ENCODE measurements at places on chromosomes 1 and 21.

- DNase-seq = peak; percentile 64
Observed at GRCh38 chr21:28516991-28517592, 475.6 kb downstream of the LTN1 start.

DNA sequence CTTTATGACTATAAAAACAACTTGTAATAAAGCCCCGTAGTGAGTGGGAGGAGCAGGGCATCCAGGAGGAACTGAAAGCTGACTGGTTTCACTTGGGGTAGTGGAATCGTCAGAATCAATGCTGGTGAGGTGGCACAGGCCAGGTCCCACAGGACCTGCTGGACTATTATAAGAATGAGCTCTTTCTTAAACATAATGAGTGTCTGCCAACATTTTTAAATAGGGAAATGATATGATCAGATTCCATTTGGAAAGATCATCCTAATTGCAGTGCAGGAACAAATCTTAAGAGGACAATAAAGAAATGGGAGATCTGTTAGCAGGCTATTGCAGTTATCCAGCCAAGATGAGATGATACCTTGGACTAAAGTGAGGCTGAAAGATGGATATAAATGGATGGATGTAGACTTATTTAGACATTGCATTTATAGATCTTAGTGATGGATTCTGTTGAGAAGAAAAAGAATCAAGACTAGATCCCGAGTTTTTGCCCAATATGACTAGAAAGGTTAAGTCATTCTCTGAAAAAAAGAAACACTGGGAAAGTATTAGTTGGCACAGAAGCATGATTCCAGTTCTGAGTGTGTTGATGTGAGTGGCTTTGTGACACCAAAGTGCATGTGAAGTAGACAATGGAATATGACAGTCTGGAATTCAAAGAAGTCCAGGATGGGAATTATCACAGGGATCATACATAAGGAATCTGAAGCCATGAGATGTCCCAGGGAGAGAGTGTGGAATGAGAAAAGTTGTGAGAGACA lies 153.3 kb upstream of the SGIP1 start:
- no peak for DNase-seq

DNA sequence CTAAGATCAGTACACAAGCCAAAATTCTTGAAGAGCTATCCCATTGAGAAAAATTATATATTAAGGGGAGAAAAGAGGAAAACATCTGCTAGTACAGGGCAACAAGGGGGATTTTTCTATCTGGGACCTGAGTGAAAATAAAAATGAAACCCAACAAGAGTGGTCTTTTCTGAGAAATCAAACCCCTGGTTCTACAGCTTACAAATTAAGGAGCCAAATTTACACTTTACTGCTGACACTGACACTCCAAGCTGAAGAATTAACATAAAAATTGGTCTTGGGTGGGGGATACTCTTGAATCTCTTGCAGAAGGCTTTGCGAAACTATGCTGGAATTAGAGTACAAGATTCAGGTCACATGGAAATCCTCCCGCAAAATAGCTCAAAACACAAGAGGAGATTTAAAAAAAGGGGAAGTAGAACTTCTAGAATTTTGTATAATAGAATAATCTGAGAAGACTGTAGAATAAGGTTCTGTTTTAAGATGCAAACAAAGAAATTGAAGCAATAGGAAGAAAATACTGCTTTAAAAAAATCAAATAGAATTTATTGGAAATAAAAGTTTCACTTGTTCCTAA lies 32.1 kb upstream of the HSPA13 start:
- no peak for DNase-seq

DNA sequence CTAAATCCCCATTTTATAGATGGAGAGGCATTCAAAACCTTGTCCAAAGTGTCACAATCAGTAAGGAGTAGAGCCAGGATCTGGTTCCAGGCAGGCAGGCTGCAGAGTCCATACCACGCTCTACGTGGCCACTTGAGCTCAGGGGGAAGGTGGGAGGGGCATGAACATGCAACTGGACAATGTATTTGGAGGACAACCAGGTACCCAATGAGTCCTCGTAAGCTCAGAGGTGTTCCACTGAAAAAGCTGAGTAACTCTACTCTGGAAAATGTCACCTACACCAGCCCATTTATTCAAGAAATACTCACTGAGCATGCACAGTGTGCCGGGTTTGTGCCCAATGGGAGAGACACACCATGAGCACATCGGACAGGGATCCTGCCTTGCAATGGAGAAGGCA lies 11.2 kb upstream of the GUCA2B start:
- DNase-seq = no peak

GRCh38 chr1:89125913-89126580 lies at the start of gene GBP2:
Gene GBP2, minus strand, starts transcription at chr1:89126114. Its CDS starts 4,148 bp downstream, at chr1:89121966.
- peak; percentile 11 for DNase-seq

DNA sequence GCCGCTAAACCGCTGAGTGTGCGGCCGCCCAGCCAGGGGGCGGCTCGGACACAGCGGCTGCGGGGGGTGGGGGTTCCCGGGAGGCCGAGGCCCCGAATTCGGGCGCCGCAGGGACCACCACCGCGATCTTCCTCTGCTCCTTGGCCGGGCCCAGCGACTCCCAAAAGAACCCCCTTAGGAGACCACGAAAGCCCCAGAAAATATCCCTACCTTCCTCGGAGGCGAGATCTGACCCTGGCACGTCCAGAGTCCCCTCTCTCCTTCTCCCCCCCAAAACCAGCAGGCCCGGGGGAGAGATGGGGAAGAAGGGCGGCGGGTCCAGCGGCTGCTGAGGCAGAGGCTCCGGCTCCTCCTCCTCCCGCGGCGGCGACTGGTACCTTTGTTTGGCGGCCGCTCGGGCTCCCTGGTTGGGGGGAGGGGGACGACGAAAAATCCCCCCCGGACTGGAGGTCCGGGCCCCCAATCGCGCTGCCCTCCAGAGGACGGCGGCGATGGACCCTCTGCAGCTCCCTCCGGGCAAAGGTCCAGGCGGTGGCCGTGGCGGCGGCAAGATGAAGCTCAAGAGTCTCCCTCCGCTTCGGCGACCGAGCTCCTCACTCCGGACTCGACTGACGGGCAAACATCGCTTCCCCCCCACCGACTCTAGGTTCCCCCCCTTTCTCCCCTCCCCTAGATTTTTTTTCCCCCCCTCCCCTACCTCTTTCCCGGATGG lies at the start of gene ARID4B:
Gene ARID4B (minus strand): TSS at position 621 of the 712 bp plus-strand sequence. CDS start 1,260 bp downstream, outside the sequence.
- no peak for DNase-seq

- no peak for DNase-seq
Observed at GRCh38 chr1:40255231-40255630, 2.8 kb upstream of the ZMPSTE24 start.

DNA sequence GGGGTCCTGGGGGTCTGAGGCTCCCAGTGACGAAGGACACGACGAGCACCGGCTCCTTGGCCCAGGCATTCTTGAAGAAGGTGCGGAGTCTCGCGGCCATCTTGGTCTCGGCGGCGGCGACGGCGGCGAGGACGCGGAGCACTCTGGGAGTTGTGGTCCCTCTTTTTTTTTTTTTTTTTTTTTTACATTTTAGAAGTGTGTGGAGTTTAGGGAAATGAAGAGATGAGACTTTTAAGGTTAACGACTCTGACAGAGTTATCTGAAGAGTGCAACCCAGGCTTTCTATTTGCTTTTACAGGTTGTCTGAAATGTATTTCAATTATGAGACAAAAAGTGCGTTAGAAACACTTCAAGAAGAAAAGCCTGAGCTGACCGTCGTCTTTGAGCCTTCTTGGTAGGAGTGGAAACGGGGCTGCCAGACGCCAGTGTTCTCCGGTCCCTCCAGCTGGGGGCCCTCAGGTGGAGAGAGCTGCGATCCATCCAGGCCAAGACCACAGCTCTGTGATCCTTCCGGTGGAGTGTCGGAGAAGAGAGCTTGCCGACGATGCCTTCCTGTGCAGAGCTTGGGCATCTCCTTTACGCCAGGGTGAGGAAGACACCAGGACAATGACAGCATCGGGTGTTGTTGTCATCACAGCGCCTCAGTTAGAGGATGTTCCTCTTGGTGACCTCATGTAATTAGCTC lies 9.7 kb downstream of the OR2B11 start:
- DNase-seq = no peak

GRCh38 chr1:40930174-40930964 lies 49.1 kb upstream of the CTPS1 start:
- DNase-seq = no peak
